ENCODE measurements at places on chromosomes 16 and 17. TPM values are rescaled to one million over a fixed set of nuclear protein-coding genes. Genes with fewer than 3 reads are reported as not detected.

The KRT39 gene
- total RNA-seq: not detected

The CXCL16 gene
- 20.2 TPM for total RNA-seq

The ITGAL gene
- 0.12 TPM for total RNA-seq

The SPATA32 gene
- 0.21 TPM for total RNA-seq

The TEKT5 gene
- not detected for total RNA-seq

The IKZF3 gene
- not detected for total RNA-seq

The CCL23 gene
- not detected for total RNA-seq

The ST6GALNAC1 gene
- total RNA-seq: 0.34 TPM

The CCL14 gene
- total RNA-seq: not detected

The KCNH4 gene
- total RNA-seq: 0.43 TPM

The HSBP1 gene
- 188 TPM for total RNA-seq

The NPIPA3 gene
- 1.1 TPM for total RNA-seq

The CMTM1 gene
- 1.8 TPM for total RNA-seq

The MYO15B gene
- total RNA-seq: 52.1 TPM

The GCGR gene
- 0.26 TPM for total RNA-seq

The HEATR9 gene
- total RNA-seq: not detected

The MYL4 gene
- total RNA-seq: 0.16 TPM

The TXNL4B gene
- total RNA-seq: 22.4 TPM

The PRR35 gene
- 0.05 TPM for total RNA-seq

The KRTAP3-1 gene
- total RNA-seq: not detected

The OR1A1 gene
- total RNA-seq: not detected

The HOXB1 gene
- not detected for total RNA-seq

The IL17C gene
- not detected for total RNA-seq

The CACNG1 gene
- total RNA-seq: 0.11 TPM

The MEFV gene
- total RNA-seq: not detected

The GLIS2 gene
- 31.1 TPM for total RNA-seq

The NPIPA7 gene
- total RNA-seq: 12.8 TPM

The LGALS9B gene
- not detected for total RNA-seq

The SCIMP gene
- total RNA-seq: not detected

The MILR1 gene
- 1.9 TPM for total RNA-seq

The ZPBP2 gene
- total RNA-seq: not detected

The SCPEP1 gene
- total RNA-seq: 44.7 TPM

The EXOC3L1 gene
- total RNA-seq: 0.03 TPM

The FOXJ1 gene
- 0.24 TPM for total RNA-seq

The SPATA33 gene
- 16.6 TPM for total RNA-seq

The TNFRSF17 gene
- total RNA-seq: not detected

The FBXW10B gene
- 3.5 TPM for total RNA-seq

The CLEC19A gene
- 0.17 TPM for total RNA-seq
